ENCODE measurements at places on chromosomes 12 and 14.
A peak's percentile ranks its signal among the peaks of the same experiment; 100 is the strongest.

- H3K36me3 ChIP-seq = no peaks in the 10 kb centered on the region
- no peaks in the 10 kb centered on the region for H3K4me1 ChIP-seq
- no peak for DNase-seq
Measured at GRCh38 chr12:32377344-32378055, 21.9 kb upstream of the FGD4 start.

GRCh38 chr12:122651520-122652224 is 51.5 kb downstream of the HCAR2 start:
- DNase-seq = no peak
- H3K4me3 ChIP-seq = no peak overlapping the region
- H3K27me3 ChIP-seq = no peaks in the 10 kb centered on the region
- no peak overlapping the region for H3K27ac ChIP-seq
- no peaks in the 10 kb centered on the region for H3K4me1 ChIP-seq
- no peaks in the 10 kb centered on the region for H3K36me3 ChIP-seq

DNA sequence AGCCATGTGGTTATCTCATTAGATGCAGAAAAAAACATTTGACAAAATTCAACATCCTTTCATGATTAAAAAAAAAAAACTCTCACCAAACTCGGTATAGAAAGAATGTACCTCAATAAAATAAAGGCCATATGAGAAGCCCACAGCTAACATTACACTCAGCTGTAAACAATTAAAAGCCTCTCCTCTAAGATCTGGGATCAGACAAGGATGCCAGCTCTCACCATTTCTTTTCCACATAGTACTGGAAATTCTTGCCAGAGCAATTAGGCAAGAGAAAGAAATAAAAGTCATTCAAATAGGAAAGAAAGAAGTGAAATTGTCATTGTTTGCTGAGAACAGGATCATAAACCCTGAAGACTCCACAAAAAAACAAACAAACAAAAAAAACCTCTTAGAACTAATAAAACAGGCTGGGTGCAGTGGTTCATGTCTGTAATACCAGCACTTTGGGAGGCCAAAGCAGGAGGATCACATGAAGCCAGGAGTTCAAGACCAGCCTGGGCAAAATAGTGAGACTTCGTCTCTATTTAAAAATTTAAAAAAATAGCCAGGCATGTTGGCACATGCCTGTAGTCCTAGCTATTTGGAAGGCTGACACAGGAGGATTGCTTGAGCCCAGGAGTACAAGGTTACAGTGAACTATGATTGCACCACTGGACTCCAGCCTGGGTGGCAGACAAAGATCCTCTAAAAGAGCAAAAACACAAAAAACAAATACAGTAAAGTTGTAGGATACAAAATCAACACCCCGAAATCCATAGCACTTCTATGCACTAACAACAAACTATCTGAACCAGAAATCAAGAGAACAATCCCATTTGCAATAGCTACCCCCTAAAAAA is 114.4 kb downstream of the FOXA1 start:
- no peaks in the 10 kb centered on the region for H3K36me3 ChIP-seq
- H3K27me3 ChIP-seq = no peaks in the 10 kb centered on the region
- DNase-seq = no peak
- H3K4me3 ChIP-seq = no peak overlapping the region

- peaks cover 8% of the 10 kb centered on the region for H3K4me1 ChIP-seq
- H3K36me3 ChIP-seq = peaks cover 84% of the 10 kb centered on the region
- DNase-seq = no peak
- H3K4me3 ChIP-seq = no peak overlapping the region
- H3K27me3 ChIP-seq = no peaks in the 10 kb centered on the region
Measured at GRCh38 chr14:21211509-21211908, 55.6 kb upstream of the OR5AU1 start.

DNA sequence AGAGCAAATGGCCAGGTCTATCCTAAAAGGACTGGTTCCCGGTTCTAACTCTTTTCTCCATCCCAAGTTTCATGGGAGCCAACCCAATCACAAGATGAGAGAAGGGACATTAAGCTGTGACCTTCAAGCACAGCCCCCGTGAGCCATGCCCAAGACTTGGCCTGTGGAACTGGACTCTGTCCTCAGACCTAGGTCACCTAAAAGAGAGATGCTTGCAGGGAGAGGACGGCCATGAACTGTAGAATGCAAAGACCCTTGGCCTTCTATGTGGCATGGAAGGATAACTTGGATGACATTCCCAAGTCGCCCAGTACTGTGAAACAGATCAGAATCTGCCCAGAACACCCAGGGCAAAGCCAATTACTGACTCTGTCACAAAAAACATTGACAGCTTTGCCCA is 263.5 kb downstream of the DPF3 start:
- H3K27me3 ChIP-seq = no peaks in the 10 kb centered on the region
- H3K36me3 ChIP-seq = no peaks in the 10 kb centered on the region
- DNase-seq = peak; percentile 49
- no peak overlapping the region for H3K27ac ChIP-seq

DNA sequence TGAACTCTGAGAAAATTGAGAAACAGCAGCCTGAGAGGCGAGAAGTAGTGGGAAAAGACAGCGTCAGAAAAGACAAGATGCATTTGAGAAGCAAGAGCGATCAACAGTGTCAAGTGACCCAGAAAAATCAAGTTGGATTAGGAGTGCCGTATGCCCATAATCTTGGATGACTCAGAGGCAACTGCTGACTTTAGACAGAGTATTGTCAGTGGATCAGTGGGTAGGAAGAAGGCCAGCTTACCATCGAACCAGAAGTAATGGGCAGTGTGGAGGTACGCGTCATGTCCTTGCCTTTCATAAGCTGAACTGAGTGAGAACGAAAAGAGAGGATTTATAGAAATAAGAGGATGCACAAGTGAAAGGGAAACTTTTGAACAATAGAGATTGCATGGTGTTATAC is 151.0 kb upstream of the NAV3 start:
- no peaks in the 10 kb centered on the region for H3K4me1 ChIP-seq
- no peak for DNase-seq
- no peak overlapping the region for H3K27ac ChIP-seq

DNA sequence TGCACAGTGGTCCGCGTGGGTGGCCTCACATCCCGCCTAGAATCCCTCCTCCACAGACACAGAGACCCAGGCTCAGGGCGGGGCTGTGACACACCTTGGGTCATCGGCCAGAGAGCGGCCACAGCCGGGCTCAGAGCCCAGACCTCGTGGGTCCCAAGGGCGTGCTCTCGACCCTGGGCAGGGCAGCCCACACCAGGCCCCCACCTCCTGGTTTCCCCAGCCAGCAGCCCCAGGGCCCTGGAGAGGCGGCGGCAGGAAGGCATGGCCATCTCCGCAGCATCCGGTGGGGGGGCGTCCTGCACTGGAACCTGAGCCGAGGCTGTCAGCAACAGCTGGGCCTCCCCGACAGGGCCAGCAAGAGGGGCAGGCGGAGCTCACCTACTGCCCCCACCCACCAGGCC is 15.2 kb downstream of the JAG2 start:
- H3K36me3 ChIP-seq = no peaks in the 10 kb centered on the region
- peaks cover 3% of the 10 kb centered on the region for H3K4me1 ChIP-seq
- DNase-seq = no peak

All from osteocyte (in vitro differentiated cells).